NCI-H2107 (cell line): ENCODE measurements at places on chromosomes 13 and 19.

DNA sequence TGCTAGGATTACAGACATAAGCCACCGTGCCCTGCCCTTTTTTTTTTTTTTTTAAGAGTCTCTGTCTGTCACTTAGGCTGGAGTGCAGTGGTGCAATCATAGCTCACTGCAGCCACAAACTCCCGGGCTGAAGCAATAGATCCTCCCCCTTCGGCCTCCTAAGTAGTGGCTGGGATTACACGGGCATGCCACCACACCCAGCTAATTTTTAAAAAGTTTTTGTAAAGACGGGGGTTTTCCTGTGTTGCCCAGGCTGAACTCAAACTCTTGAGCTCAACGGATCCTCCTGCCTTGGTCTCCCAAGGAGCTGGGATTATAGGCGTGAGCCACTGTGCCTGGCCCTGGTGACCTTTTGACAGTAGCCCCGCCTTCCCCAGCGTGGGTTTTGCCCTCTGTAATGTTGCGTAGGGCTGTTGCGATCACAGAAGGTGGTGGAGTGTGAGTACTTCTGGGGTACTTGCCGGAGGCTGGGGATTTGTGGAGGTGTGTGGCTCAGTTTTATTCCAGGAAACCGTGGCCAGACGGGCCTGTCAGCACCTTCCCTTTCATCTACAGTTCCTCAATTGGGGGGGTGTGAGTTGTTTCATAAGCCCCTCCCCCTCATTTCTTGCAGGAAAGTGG lies 11.6 kb upstream of the RETN start:
- DNase-seq, result no peak

- no peak for DNase-seq
Measured at GRCh38 chr13:25765266-25765665, 286.6 kb downstream of the SHISA2 start.

- DNase-seq, result no peak
Measured at GRCh38 chr13:88701551-88701950, 1030.4 kb downstream of the SLITRK5 start.

DNA sequence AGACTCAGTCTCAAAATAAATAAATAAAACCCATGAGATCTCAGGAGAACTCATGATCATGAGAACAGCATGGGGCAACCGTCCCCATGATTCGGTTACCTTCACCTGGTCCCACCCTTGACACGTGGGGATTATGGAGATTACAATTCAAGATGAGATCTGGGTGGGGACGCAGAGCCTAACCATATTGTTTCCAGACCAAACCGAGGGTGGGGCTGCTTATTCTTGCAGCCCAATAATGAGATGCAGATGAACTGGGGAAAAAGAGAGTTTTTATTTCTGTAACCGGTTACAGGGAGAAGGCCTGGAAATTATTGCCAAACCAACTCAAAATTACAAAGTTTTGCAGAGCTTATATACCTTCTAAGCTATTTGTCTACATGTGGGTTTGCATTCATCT lies 12.8 kb downstream of the TRAPPC2B start:
- no peak for DNase-seq

GRCh38 chr13:43653395-43653794 lies 133.4 kb downstream of the ENOX1 start:
- DNase-seq, result no peak

- no peak for DNase-seq
Measured at GRCh38 chr13:99000137-99000536, 22.3 kb upstream of the DOCK9 start.

DNA sequence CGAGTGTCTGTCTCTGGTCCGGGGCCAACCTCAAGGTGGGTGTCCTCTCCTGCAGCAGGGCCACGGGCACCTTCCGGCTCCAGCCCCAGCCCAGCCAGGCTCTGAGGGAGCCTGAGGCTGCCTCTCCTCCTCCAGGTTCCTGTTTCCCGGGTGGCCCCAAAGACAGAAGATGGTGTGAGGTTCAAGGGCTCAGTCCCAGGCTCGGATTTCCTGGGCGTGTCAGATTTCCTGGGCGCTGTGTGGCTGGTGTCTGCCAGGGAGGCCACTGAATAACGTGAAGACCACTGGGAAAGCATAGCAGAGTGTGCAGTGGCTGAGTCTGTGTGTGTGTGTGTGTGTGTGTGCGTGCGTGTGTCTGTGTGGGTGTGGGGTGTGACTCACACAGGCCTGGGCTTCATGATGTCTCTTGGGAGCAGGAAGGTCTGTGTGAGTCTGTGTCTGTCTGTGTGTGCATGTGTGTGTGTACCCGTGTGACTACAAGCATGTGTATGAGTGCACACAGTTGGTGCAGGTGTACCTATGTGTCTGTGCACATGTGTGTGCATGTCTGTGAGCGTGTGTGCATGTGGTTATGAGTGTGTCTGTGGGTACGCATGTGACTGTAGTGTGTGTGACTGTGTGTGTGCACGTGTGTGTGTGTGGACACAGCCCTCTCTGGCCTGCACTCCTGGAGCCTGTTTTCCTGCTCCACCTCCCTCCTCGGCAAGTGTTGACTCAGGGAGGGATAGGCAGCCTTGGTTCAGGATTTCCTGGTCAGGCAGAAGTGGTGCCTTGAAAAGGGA lies 28.3 kb downstream of the CEBPA start:
- peak; percentile 36 for DNase-seq

DNA sequence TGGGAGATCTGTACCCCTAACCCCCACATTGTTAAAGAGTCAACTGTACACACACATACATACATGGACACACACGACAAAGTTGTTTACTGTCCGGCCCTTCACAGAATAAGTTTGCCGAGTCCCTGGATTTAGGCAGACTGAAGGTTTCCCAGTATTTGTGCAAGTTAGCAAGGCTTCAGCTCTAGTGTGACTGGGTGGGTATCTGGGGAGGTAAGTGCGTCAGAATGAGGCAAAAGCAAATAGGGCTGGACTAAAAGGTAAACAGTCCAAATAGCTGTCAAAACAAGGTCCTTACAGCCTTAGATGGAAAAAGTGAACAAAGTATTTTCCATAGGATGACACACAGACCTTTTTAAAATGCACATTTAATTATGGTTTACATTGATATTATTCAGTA lies 228.4 kb upstream of the UFM1 start:
- no peak for DNase-seq
